Renal cortical epithelial cell (primary cell): ENCODE measurements at places on chromosomes 7 and 10. TPM values are rescaled to one million over a fixed set of nuclear protein-coding genes. Genes with fewer than 3 reads are reported as not detected.

Gene HSPB1
- 48.8 and 104 TPM in 2 replicates for total RNA-seq

Gene NUPR2
- 0.20 TPM in 1 of 2 replicates, not detected in the other for total RNA-seq

Gene NPC1L1
- total RNA-seq: 0.20 and 0.35 TPM in 2 replicates

Gene INTS15
- total RNA-seq: 8.2 and 11.5 TPM in 2 replicates

Gene STEAP4
- total RNA-seq: 0.30 and 2.1 TPM in 2 replicates

Gene KIAA1217
- 6.9 and 33.3 TPM in 2 replicates for total RNA-seq

Gene IFIT1B
- total RNA-seq: not detected in 2 replicates

Gene SLC16A9
- 1.0 and 1.1 TPM in 2 replicates for total RNA-seq

Gene GTF2IRD2
- 1.4 and 6.4 TPM in 2 replicates for total RNA-seq

Gene ADCY1
- 0.10 and 0.87 TPM in 2 replicates for total RNA-seq

Gene TMEM130
- total RNA-seq: 0.60 TPM in 1 of 2 replicates, not detected in the other

Gene TRIM4
- total RNA-seq: 21.2 and 35.4 TPM in 2 replicates

Gene NDUFA5
- 38.9 and 58.4 TPM in 2 replicates for total RNA-seq

Gene TNPO3
- 74.5 and 103 TPM in 2 replicates for total RNA-seq

Gene SLC13A1
- total RNA-seq: not detected in 2 replicates

Gene NPSR1
- not detected in 2 replicates for total RNA-seq

Gene GPR22
- 0.05 TPM in 1 of 2 replicates, not detected in the other for total RNA-seq

Gene FGFBP3
- 0.15 and 0.17 TPM in 2 replicates for total RNA-seq

Gene CFAP46
- 2.4 and 6.1 TPM in 2 replicates for total RNA-seq

Gene TACR2
- 0.05 TPM in 1 of 2 replicates, not detected in the other for total RNA-seq

Gene SPDYE2
- total RNA-seq: 0.10 TPM in 1 of 2 replicates, not detected in the other

Gene ZNF438
- total RNA-seq: 2.1 and 3.9 TPM in 2 replicates

Gene LRRC61
- 30.6 and 86.5 TPM in 2 replicates for total RNA-seq

Gene MAGI2
- 0.52 and 2.9 TPM in 2 replicates for total RNA-seq

Gene PKD1L1
- total RNA-seq: under 0.01 and 0.35 TPM in 2 replicates

Gene SPDYE11
- total RNA-seq: not detected in 2 replicates

Gene C10orf67
- total RNA-seq: 0.35 and 0.55 TPM in 2 replicates

Gene PRKCQ
- 5.2 and 23.9 TPM in 2 replicates for total RNA-seq

Gene SEMA3D
- 0.20 and 0.69 TPM in 2 replicates for total RNA-seq

Gene HSPA12A
- 24.7 and 79.5 TPM in 2 replicates for total RNA-seq

Gene RAPGEF5
- 2.3 and 4.0 TPM in 2 replicates for total RNA-seq

Gene UFSP1
- 2.1 and 5.2 TPM in 2 replicates for total RNA-seq

Gene ANKRD1
- total RNA-seq: 12.6 and 123 TPM in 2 replicates

Gene TIMM23B
- 14.0 and 18.1 TPM in 2 replicates for total RNA-seq
